Stimulated activated CD8-positive, alpha-beta memory T cell treated with anti-CD3 and anti-CD28 coated beads, Interleukin-4, amount 100 ng/mL, for 1 hour (primary cell): ENCODE measurements at places on chromosomes 2 and 18.
A peak's percentile ranks its signal among the peaks of the same experiment; 100 is the strongest.

GRCh38 chr2:54083445-54083844 is 32.0 kb upstream of the ACYP2 start:
- DNase-seq, result no peak

DNA sequence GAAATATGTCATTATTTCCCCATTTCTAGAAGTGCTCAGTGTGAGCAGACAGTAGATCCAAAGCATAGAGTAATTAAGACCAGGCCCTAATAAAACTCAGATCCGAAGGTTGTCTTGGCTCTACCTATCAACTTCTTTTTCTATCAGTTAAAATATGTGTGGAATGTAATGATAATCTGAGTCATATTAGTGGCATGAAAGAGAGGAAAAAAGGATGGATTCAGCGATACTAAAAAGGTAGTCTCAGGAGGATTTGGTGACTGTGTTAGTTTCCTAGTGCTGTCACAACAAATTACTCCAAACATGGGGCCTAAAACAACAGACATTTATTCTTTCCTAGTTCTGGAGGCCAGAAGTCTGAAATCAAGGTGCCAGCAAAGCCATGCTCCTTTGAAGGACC is 103.7 kb upstream of the NABP1 start:
- DNase-seq, result no peak

DNA sequence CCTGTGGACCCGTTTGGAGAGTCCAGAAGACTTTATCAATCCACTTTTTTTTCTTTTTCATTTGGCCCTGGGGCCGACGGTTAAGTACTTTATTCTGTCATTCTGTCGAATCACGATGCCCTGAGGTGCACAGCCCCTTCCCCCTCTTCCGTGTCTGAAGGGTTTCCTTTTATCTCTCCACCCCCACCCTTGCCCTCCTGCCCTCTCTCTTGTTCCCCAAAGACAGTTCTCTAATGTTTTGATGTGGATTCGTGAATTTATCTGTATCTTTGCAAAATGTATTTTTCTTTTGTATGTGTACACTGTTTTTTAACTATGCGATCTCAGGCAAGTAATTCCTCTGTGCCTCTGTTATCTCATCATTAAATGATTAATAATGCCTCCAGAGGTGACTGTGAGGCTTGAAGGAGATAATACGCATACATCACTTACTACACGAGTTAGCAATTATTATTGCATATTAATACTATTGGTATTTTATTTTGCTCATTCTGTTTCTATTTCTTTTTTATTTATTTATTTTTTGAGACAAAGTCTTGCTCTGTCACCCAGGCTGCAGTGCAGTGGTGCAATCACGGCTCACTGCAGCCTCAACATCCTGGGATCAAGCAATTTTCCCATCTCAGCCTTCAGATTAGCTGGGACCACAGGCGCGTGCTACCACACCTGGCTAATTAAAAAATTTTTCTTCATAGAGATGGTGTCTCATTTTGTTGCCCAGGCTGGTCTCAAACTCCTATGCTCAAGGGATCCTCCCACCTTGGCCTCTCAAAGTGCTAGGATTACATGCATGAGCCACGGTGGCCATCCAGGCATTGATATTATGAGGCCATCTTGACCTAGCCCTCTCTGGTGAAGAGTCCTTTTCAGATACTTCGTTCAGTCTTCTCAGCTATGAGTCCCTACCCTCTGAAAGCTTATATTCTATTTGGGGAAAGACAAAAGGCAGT is 1.4 kb upstream of the CASP8 start:
- peak; percentile 25 for DNase-seq

DNA sequence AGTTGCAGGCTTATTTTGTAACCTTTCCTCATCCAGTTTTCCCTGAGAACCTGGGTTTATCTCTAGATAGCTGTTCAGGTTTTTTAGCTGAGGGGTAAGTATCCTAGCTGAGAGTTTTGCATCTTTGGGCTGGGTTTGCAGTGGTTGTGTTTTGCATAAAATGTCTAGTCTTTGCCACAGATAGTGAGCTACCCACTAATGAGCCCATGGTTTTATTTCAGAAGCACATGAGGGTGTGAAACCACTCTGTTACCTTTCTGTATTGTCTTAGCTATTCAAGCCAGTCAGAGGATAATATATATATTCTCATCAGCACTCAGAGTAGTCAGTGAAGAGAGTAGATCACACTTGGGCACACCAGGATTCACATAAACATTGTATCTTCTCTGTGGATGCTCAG is 24.6 kb upstream of the TXNDC2 start:
- DNase-seq, result no peak

DNA sequence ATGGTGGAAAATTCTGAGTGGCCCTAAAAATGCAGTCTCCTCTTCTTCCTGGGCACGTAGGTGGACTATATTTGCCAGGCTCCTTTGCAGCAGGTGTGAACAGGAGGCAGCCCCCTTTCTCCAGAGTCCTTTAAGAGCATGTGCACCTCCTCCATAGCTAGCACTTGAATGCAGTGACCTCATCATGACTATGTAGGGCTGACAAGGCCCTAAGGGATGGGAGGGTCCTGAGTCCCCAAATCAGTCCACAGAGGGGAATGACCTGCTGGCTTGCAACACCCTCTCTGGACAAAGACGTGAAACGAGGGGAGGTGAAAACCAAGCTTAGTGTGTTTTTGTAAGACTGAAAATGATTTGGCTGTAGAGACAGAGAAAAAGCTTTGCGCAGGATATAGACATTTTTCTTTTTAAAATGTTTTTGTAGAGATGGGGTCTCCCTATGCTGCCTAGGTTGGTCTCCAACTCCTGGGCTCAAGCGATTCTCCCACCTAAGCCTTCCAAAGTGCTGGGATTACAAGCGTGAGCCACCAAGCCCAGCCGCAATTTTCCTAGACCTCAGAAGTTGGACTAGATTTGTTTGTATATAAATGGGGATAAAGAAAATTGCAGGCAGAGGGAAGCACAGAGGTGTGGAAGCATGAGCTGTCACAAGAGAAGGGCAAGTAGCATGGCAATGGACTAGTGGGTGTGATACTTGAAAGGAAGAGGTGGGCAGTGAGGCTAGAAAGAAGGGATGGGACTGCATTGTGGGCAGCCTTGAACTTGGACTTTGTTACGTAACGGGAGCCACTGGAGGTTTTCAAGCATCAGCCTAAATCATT is 28.8 kb downstream of the LONRF2 start:
- DNase-seq, result no peak

GRCh38 chr2:113240915-113241911 is 37.5 kb downstream of the PAX8 start:
- DNase-seq, result no peak

GRCh38 chr2:112005406-112006075 is 49.5 kb upstream of the TMEM87B start:
- DNase-seq, result no peak

GRCh38 chr18:45521136-45521535 is 94.1 kb upstream of the SLC14A2 start:
- DNase-seq, result no peak

DNA sequence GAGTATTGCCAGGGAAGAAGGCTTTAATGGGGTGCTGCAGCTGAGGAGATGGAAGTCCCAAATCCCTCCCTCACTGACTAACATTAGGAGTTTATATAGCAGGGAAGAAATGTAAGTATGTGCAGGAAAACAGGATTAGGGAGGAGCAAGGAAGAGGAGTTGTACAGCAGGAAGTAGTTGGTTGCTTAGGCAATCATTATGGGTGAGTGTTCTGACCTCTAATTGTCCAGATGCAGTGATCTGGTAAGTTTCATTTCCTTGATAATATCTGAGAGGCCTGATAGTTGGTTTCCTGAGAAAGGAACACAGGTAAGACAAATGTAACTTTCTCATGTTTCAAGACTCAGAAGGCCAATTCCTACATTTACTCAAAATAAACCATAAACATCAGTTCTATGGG is 331.9 kb upstream of the GULP1 start:
- no peak for DNase-seq

DNA sequence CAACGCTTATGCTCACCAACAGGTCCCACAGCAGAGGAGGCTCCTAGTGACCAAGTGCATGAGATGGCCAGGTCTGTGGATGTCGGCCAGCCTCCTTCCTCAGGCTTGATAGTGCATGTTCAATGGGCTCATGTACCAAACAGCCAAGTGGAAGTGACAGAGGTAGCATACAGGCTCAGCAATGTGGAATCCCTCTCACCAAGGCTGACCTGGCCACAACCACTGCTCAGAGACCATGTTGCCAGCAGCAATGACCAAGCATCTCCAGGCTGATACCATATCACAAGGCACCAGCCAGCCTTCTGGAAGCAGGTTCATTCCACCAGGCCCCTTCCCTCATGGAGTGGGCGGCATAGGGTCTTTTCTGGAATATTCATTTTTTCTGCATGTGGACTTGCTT is 61.5 kb downstream of the REEP1 start:
- DNase-seq, result no peak

GRCh38 chr2:95059656-95060370 is 34.3 kb downstream of the MAL start:
- no peak for DNase-seq

DNA sequence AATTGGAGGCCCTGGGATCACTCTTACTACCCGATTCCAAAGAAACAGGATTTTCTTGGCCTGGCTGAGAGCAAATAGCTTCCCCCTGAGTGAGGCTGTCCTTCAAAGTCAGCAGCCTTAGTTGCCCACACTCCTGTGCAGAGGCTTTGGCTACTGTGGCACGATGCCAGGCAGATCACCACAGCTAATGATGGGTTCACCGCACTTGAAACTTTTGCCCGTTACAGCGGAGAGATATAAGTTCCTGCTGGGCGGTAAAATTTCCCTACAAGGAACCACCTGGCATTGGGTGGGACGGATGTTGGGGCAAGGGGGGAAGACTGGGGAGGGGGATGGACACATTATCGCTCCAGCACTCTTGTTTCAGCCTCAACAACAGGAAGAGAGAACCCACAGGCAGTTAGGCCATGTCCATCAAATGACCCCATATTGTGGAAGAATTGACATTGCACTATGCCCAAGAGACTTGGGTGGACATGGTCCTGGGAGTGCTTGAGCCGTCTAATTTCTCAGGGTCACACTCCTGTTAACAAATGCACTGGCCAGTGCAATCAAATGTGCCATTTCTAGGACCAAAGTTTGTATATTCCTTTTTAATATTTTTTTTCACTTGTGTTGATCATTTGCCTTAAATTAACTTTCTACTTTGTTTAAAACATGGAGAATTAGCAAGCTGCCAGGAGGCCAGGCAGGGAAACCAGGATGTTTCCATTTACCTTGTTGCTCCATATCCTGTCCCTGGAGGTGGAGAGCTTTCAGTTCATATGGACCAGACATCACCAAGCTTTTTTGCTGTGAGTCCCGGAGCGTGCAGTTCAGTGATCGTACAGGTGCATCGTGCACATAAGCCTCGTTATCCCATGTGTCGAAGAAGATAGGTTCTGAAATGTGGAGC is 4.4 kb downstream of the IL1B start:
- DNase-seq, result no peak

DNA sequence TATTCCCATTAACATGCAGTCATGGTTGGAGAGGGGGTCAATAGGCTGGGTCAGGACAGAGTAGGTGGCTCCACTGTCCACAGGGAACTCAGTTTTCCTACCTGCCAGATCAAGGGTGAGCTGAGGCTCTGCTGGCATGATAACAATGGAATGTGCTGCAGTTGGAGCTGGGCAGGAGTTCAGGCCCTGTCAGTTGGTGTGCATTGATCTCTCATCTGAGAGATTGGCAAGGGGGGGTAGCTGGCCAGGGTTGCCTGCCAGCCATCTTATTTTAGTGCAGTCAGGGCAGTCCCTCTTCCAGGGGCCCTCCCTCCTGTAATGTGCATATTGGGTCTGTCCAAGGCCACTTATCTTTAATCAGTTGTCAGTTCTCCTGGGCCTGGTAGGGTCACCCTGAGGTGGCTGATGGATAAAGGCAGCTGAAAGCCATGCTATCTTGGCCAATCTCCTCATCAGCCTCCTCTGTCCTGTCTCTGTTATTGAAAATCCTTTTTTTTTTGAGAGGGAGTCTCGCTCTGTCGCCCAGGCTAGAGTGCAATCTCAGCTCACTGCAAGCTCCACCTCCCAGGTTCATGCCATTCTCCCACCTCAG is 38.1 kb upstream of the CCBE1 start:
- DNase-seq, result no peak

GRCh38 chr2:43840965-43841364 is 2.2 kb downstream of the ABCG8 start:
- DNase-seq, result no peak

DNA sequence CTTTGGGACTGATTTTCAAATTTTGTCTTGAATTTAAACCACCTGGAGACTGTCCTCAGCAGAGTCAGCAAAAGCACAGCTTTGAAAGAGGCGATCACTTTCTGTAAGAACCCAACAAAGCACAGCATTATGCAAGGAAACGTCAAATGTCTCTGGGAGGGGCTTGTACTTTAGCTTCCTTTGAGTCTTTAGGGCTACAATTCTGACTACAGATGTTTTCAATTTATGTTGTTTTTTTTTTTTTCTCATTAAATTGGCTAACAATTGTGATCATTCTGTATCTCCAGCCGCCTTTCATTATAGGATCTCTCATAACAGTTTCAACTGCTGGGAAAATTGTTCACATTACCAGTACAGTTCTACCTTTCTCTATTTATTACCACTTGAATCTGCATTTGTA is 48.3 kb downstream of the COL3A1 start:
- DNase-seq, result no peak

GRCh38 chr2:7627583-7627982 is 710.4 kb downstream of the RNF144A start:
- DNase-seq, result no peak

DNA sequence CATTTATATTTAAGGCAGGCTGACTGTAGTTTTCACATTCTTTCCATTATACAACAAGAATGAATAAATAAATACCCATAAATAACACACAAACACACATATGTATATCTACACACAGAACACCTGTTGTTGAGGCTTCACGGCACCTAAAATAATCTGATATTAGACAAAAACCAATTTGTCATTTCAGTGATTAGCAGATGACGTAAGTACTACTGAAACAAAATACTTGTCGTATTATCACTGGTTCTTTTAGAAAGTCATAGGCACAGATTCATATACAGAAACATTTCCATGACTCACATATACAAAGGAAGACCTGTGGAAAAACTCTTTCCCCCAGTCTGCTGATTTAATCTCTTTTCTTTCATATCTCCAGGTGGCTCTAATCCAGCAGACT is 1113.4 kb upstream of the FANCL start:
- DNase-seq, result no peak

GRCh38 chr2:45711224-45711623 is 59.7 kb downstream of the PRKCE start:
- DNase-seq, result no peak
